ENCODE measurements at places on chromosomes 13 and 19.

GRCh38 chr19:39003188-39003587 lies 27.6 kb upstream of the FBXO17 start:
- no peak for DNase-seq

GRCh38 chr13:33904431-33904830 lies 86.5 kb downstream of the RFC3 start:
- no peak for DNase-seq

GRCh38 chr13:95138876-95139585 lies 162.2 kb downstream of the ABCC4 start:
- DNase-seq = no peak

- DNase-seq = no peak
These were observed 75.8 kb upstream of the TSHZ3 start for GRCh38 chr19:31424861-31425620.

DNA sequence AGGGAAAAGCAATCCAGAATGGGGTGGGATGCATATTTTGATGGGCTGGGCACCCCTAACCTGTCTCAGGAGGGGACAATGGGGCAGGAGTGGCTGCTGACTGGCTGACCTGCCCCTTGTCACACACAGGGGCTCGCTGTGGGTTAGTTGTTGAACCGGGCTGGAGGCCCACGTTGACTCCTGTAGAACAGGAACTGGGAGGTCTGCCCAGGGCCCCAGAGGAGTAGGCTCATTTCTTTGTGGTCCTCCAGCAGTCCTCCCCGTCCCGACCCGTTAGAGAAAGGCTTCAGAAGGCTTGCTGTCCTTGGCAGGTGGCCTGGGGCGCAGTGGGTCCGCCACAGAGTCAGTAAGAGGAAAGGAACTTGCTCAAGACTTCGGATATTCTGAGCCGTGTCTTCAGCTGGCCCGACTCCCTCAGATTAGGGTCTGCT lies 70.1 kb downstream of the COL4A1 start:
- DNase-seq = no peak

- DNase-seq = peak; percentile 88
These were observed 2.7 kb upstream of the CNN1 start for GRCh38 chr19:11535792-11536595.

DNA sequence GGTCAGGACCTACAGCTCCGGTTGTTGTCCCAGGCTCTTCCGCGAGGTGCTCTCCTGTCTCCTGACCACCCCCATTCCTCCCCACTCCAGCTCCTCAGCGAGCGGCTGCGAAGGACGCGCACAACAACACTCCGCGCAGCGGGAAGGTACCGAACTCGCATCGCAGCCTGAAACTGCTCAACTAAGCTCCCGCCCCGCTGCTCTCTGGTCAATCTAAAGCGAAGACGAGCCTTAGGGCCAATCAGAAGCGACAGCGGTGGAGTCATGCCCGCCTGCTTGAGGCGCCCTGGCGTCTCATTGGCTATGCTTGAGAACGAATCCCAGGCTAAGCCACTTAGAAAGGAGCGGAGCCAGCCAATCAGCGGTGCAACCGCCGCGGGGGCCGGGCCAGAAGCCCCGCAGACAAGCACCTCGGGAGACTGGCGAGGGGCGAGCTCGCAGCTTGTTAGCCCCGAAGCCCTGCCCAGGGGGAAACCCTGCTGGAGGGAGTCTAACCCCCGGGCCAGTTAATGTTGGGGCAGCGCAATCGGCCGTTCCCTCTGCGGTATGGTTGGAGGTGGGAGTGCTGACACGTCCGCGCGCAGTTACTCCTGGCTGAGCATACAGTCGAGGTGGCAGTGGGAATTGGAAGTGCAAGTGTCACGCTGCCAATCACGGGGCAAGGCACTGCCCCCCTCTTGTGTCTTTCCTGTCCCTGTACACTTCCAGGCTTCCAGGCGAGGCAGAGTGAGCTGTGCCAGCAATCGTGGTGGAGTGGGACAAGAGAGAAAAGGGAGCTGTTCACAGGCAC lies 1.9 kb upstream of the ZBTB32 start:
- DNase-seq = peak; percentile 89

DNA sequence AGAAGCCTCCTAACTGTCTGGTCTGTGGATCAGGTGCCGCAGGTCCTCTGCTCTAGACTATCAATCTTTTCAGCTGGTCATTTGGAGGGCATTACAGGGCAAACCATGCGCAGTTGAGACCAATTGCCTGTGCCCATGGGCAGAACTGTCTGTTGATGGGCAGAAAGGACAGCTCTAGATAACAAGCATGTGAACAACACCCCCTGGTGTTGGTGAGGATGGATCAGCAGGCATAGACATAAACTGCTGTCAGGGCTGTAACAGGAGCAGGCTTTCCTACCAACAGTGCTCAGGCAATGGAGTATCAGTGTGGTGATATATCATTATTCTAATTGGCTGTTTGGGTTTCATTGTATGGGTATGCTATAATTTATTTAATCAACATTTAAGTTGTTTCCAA lies 104.7 kb upstream of the KL start:
- DNase-seq = peak; percentile 3

- DNase-seq = no peak
These were observed 45.4 kb upstream of the SPACA7 start for GRCh38 chr13:112330479-112331381.

DNA sequence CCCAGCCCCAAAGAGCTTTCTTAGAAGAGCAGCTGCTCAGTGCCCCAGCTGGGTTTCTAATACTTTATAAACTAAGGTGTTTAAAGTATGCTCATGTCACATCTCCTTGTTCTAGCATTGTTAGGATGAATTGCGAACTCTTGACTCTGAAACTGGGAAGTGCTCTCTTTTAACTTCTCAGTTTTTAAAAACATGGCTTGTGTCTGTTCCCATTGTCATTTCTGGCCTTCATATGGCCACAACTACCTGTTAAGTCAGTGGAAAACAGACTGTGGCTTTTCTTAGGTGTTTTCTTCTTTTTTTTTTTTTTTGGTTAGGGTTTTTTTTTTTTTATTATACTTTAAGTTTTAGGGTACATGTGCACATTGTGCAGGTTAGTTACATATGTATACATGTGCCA lies 164.7 kb downstream of the KCNRG start:
- DNase-seq = no peak

GRCh38 chr19:45969676-45970075 lies 4.0 kb downstream of the NOVA2 start:
- no peak for DNase-seq

- DNase-seq = no peak
These were observed 7.8 kb downstream of the ACP4 start for GRCh38 chr19:50797781-50798658.

DNA sequence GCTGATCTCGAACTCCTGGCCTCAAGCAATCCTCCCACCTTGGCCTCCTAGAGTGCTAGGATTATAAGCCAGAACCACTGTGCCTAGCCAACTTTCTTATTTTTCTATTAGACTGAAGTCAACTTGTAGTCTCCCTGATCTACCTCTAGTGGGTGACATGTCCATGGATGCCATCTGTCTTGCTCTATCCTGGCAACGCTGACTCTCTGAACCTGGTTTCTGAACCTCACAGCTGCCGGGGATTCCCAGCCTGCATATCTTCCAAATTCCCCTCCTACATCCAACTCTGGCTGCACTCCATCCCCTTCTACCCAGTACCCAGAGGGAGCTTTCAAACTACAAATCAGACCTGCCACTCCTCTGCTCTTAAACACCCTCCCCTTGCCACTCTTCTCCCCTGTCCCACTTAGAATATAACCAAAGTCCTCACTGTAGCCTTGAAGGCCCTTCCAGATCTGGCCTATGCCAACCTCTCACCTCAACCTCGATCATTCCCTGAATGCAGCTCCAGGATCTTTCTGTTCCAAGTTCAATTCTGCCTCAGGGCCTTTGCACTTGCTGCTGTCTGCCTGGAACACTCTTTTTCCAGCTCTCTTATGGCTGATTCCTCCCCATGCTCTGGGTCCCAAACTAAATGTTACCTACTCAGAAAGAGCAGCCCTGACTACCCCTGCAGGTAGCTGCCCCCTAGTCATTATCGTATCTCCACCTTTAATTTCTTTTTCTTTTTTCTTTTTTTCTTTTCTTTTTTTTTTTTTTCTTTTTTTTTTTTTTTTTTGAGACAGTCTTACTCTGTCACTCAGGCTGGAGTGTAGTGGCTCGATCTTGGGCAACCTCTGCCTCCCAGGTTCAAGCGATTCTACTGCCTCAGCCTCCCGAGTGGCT lies 2.2 kb downstream of the CLIP3 start:
- no peak for DNase-seq

- DNase-seq = no peak
These were observed 23.4 kb downstream of the CCNE1 start for GRCh38 chr19:29834991-29835846.

DNA sequence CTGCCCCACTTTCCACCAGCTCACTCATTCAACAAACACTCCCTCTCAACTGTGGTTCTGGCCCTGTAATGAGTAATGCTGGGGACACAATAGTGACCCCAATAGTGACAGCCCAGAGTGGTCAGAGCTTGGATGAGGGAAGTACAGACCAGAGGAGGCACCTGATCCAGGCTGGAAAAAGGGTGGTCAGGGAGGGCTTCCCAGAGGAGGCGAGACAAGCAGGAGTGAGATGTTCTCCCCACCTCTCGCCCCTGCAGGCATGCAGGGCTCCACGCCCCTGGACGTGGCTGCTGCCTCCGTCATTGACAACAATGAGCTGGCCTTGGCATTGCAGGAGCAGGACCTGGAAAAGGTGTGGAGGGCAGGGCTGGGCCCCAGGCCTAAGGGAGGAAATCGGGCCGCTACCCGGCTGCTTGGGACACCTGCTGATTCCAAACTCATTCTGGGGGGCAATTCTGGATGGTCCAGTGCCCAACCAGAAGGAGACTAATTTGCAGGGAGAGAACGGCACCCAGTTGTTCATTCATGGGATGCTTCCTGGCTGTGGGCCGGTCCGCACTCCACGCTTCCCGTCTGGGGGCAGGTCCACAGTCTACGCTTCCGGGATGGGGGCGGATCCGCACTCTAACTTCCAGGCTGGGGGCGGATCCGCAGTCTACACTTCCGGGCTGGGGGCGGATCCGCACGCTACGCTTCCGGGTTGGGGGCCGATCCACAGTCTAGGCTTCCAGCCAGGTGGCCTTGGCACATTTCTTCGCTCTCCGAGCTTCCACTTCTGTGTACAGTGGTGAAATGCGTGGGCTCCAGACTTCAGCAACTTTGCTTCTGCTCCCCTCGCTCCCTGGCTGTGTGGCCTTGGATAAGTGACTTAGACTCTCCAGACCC lies 63.4 kb downstream of the RYR1 start:
- DNase-seq = no peak

DNA sequence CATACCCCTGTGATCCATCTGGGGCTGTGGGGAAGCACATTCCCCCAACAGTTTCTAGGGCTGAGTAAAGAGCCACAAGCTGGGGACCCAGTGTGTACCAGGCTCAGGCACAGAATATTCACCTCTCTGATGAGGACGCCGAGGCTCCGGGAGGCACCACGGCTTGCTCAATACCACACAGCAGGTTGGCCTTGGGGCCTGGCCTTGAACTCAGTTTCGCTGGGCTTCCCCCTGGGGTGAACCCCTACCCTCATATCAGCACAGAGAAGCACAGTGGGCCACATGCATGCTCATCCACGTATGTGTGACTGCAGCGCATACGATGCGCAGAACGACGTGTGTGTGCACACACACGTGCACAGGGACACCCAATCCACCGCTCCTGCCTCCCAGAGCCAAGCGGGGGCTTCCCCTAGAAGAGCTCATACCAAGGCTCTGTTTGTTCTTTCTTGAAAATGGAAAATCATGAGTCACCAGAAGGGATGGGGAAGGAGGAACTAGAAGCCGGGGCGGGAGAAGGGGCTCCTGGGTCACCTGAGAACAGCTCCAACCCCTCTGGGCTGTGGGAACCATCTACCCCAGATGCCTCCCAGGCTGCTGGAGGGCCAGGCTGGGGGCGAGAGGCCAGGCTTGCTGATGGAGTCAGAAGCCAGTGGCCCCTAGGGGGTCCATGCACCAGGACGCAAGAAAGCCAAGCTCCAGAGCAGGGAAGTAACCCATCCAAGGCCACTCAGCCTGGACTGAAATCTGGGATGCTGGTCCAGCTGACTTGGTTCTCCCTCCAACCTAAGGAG lies 4.9 kb upstream of the PDE4C start:
- DNase-seq = no peak

GRCh38 chr13:113616991-113617749 lies 32.6 kb downstream of the TFDP1 start:
- no peak for DNase-seq

DNA sequence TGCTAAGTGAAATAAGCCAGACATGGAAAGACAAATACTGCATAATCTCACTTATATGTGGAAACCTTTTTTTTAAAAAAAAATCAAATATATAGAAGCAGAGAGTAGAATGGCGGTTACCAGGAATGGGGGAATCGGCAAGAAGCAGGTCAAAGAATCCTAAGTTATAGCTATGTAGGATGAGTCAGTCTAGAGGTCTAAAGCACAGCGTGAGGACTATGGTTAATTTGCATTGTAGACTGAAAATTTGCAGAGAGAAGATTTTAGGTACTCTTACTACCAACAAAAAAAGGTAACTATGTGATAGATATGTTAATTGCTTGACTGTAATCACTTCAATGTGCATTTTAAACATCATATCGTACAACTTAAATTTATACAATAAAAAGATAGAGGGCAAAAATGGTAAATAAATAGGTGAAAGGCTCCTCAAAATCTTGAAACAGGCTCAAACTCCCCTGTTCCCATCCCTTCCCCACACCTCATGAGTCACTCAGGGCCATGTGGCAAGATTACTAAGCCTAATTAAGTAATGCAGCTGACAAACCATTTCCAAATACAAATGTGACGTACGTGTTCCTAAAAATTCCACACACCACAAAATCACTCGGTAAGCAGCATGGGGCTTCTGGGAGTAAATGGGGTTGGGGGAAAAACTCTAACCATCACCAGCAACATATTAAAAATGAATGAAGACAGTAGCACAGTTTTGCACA lies 159.0 kb downstream of the USP12 start:
- no peak for DNase-seq

- peak; percentile 11 for DNase-seq
These were observed 427.9 kb downstream of the ZNF536 start for GRCh38 chr19:30799865-30800755.

DNA sequence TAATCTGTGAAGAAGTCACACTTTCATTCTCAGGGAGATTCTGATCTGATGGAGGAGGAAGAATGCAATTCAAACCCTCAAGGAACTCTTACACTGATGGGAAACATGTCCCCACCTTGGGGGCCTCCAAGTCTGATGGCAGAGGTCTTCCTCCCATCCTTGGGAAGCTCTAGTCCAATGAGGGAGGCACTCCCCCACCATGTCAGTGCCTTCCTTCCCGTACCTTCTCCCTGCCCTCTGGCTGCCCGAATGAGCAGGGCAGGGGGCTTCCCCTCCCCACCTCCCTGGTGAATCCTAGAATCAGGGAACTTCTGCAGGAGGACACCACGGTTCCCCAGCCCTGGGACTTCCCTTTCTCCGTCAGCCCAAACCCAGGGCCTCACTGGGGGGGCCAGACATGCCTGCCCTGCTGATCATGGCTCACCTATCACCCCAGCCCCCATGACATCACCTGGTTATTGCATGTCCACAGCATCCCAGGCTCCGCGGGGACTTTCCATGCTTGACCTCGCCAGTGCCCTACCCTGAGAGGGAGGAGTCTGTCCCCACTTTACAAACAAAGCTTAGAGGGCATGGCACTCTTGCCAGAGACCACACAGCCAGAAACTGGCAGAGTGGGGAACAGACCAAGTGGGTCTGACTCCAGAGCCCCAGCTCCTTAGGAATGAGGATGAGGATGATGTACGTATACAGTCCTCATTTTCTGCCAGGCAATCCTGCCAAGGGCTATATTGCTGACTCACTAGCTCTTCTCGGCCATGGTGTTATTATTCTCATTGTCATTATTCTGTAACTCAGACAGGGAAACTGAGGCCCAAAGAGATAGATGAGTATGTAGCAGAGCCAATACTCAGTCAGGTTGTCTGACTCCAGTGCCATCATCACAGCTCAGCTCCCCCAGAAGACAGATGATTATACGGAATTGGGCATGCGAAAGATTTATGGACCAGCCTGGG lies 9.6 kb upstream of the BCL3 start:
- DNase-seq = no peak

All from stimulated activated CD4-positive, alpha-beta T cell treated with anti-CD3 and anti-CD28 coated beads, Interleukin-12 subunit alpha, Interleukin-12 subunit beta, amount 100 ng/mL, for 4 hours (primary cell).